ENCODE measurements at places on chromosomes 2 and 18. TPM values are rescaled to one million over a fixed set of nuclear protein-coding genes. Genes with fewer than 3 reads are reported as not detected.

The MAT2A gene
- total RNA-seq, result 272 TPM

The CTNNA2 gene
- total RNA-seq, result not detected

DNA sequence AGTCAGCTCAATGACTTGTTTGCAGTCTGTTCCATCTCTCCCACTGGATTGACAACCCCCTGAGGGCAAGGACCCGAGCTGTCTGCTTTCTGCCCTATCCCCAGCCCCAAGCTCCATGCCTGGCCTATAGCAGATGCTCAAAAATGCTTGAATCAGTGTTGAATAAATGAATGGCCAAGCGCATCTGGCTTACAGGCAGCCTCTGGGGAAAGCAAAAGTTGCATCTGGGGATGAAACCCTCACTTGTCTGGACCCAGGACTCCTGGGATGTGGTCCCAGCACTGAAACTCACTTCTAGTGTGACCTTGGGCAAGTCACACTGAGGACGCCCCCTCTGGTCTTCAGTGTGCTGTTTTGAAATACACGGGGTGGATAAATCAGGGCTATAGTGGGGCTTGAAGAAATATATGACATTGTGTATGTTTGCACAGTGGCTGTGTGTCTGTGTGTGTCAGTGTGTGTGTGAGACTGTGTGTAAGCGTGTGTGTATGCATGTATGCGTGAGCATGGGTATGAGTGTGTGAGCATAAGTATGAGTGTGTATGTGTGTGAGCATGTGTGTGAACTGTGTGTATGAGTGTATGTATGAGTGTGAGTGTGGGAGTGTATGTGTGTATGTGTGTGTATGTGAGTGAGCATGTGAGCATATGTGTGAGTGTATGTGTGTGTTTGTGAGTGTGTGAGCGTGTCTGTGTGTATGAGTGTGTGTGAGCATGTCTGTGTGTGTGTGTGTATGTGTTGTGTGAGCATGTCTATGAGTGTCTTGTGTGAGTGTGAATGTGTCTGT is 27.8 kb upstream of the TNS1 start:
- no peak for DNase-seq

DNA sequence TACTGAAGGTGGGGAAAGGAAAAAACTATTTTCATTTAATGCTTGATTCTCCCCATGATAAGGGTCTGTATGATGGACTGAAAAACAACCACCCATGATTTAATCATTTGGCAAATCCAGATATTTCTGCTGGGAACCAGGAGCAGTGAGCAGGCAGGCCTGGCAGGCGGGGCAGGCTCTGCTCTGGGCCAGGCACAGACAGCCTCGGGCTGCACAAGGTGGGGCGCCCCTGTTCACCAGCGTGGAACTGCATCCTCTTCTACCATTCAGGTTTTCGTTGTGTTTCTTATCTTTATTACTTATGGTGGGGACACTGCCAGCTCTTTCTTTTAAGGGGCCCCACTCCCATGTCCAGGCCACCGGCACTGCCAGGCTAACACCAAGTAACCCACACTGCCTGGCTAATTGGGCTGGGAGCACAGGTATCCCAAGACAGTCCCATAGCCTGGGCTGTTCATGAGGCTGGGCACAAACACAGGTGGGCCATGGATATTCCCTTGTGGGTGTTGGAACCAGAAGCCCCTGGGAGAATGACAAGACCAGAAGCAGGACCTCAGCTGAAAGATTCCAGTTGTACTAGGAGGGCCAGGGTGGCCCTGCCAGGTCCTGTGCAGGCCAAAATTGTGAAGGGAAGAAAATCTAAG is 57.1 kb upstream of the RALBP1 start:
- DNase-seq, result no peak

DNA sequence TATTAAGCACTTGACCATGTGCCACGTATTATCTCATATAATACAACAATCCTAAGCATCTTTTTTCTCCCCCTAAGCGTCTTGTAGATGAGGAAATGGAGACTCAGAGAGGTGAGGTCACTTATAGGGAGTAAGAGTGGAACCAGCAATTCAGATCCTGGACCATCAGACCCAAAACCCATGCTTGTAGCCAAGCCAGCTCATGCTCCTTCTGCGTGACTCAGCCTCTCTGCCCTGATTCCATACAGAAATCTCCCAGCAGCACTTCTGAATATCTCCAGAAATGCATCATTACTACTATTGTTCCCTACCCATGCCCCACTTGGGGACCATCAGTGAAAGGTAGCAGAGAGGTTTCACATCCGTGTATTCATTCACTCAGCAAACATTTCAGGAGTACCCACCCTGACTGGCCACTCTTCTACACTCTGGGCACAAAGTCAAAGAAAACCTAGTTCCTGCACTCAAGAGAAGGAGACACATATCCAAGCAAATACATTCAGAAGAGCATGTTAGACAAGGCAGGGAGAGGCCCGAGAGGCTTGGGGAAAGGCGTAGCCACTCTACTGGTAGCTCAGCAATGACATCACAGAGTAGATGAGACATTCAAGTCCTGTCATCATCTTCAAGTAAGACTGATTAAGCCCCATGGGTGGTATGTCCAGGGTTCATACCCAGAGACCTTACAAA is 141.9 kb downstream of the MTCL1 start:
- no peak for DNase-seq

All from esophagus squamous epithelium (tissue), 5 donors.